ENCODE measurements at places on chromosomes 6 and 20.
A peak's percentile ranks its signal among the peaks of the same experiment; 100 is the strongest.

GRCh38 chr6:132865829-132866228, 51.5 kb downstream of the RPS12 start:
- DNase-seq, result no peak

DNA sequence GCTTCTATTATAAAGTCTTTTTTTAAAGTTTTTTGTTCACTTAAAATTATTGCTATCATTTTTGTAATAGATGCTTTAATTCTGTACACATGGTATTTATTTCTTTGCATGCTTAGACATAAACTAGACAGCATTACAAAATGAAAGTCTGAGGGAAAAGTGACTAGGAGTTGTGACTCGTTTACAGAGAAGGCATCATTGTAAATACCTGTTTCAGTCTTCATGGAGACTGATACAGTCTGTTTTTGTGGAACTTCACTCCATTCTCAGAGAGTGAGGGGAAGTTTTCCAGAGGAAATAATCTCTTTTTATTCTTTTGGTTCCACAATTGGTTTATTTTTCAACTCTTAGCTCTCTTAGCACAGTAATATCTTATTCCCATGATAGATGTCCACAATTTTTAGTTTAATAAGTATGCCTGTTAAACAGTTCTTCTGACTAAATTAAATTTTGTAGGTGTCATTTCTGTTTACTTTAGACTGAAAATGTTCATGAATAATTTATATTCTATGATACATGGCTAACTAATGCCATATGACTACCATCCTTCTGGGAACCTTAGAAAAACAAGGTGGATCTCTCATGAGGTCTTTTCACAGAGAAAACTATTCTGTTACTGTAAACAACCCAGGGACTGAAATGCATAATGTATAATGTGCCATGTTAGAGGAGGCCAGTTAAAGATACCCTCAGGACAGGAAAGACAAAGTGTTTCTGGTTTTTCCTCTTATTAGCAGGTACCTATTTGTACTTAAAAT, 69.2 kb downstream of the MYO6 start:
- DNase-seq, result no peak

DNA sequence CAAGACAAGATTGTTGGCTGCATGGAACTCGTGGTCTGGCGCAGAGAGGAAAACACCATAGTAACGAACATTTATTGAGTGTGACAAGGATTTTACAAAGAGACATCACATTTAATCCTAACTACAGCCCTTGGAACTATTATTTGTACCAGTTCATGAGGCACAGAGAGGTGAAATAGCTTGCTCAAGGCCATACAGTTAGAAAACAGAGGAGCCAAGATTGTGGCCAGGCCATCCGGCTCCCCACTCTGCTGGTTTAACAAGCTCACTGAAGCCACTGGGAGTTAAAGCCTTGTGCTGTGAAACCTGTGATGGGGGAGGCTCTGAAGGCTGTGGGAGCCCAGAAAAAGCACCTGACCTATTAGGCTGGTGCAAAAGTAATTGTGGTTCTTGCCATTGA, 74.9 kb upstream of the ZNFX1 start:
- DNase-seq, result no peak

- peak; percentile 4 for DNase-seq
Measured at GRCh38 chr6:107045826-107046675, 18.1 kb downstream of the MTRES1 start.

GRCh38 chr6:124747349-124747748, 214.9 kb upstream of the RNF217 start:
- DNase-seq, result no peak

DNA sequence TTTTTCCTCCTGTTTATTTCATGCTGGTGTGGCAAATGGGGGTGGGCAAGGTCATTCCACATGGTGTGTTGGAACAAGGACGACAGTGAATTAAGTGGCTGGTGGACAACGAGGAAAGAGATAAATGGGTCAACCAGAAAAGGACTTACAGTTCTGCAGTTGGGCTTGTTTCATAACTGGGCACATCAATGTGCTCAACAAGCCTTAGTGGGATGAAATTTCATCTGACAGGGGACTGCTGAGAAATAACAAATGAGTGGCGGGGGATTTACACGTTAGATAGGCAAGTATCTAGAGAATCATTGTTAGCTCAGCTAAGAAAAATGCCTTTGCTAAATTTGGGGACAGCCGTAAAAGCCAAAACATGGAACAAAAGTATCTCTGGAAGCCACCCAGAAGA, 163.6 kb downstream of the NRN1 start:
- DNase-seq, result no peak

Measured in NCI-H1436 treated with DMSO at 0.1 percent for 48 hours (cell line).